GM23248 (cell line): ENCODE measurements at places on chromosomes 6 and 20.

- DNase-seq = no peak
Measured at GRCh38 chr20:4809707-4810106, 88.0 kb downstream of the PRND start.

DNA sequence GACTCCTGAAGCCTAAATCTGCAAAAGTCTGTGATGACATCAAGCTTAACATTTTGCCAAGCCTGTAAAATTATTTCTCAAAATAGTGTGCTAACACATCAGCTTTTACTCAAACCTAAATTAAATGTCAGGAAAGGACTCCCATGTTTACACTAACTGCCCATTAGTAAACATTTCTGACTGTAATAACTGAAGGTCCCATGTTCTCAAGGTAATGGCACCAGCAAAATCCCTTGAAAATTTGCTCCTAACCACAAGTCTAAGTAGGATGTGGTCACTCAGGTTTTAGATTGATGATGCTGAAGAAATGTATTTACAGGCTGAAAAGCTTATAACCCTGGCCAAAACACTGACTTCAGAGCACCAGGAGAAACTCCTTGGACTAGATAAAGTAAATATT lies 33.0 kb downstream of the BACH2 start:
- DNase-seq = no peak

- peak; percentile 61 for DNase-seq
Measured at GRCh38 chr6:105600336-105601260, 197.7 kb upstream of the PREP start.

GRCh38 chr6:72040111-72040510 lies 153.8 kb downstream of the RIMS1 start:
- no peak for DNase-seq

- no peak for DNase-seq
Measured at GRCh38 chr6:119234457-119234856, 115.1 kb downstream of the MAN1A1 start.

DNA sequence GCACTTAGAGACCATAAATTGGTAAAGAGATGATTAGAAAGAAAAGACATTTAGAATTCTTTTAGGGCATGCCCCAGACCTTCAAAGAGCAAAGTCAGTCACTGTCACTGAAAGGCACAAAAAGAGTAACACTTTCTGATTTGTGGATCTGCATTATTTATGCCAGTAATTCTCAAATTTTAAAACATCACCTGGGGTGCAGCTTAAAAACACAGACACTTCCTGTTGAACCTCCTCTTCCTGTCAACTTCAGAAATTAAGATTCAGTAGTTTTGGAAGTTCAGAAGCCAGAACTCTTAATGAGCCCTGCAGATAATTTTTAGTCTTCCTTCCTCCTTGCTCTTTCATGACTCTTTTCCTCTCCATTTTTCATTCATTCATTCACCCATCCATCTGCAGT lies 137.5 kb downstream of the NRN1 start:
- DNase-seq = no peak

- peak; percentile 50 for DNase-seq
Measured at GRCh38 chr20:33680686-33681085, 5.5 kb downstream of the E2F1 start.
